ENCODE measurements at places on chromosomes 11 and 22.

- no peak for DNase-seq
Measured at GRCh38 chr11:27717377-27717776, 17.1 kb upstream of the BDNF start.

- DNase-seq = no peak
Measured at GRCh38 chr11:114291381-114291780, 4.8 kb upstream of the NNMT start.

GRCh38 chr22:50197856-50198623, 2.8 kb upstream of the SELENOO start:
- no peak for DNase-seq

DNA sequence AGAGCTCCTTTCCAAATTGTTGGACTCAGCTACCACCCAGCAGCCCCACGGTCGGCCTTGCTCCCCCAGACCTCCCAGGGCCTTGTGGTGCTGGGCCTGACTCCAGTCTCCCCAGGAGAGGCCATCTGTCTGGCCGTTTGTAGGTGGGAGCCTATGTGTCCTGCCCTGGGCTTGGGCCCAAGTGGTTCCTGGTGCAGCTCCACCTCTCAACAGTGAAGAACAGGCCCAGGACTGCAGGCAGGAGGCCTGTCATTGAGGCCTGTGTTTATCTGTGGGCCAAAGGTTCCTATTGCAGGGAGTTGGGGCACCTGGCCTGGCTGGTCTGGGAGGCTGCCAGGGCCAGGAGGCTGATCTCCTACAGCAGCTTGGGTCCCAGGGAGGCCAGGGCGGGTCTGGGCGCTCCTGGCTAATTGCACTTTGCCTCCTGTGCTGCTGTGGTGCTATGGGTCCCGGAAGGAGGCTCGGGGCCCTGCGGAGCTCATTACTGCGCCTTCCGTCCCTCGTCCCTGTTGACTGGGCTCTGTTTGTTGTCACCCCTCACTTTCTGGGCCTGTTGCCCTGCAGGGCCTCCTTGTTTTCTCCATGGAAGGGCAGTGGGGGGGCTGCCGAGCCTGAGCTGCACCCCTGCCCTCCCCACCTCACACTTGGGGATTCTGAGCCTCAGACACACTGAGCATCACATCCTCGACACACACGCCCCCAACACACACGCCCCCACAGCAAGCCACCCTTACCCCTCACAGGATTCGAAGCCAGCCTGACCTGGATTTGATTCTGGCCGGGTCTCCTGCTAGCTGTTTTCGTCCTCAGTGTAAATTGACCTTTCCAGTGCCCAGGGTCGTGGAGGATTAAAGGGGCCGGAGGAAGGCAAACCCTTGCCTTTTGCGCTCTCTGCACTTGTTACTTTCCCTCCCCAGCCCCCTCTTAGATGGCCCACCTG, 6.8 kb upstream of the OMP start:
- DNase-seq = no peak

GRCh38 chr11:66834943-66835342, 8.3 kb upstream of the RCE1 start:
- no peak for DNase-seq

DNA sequence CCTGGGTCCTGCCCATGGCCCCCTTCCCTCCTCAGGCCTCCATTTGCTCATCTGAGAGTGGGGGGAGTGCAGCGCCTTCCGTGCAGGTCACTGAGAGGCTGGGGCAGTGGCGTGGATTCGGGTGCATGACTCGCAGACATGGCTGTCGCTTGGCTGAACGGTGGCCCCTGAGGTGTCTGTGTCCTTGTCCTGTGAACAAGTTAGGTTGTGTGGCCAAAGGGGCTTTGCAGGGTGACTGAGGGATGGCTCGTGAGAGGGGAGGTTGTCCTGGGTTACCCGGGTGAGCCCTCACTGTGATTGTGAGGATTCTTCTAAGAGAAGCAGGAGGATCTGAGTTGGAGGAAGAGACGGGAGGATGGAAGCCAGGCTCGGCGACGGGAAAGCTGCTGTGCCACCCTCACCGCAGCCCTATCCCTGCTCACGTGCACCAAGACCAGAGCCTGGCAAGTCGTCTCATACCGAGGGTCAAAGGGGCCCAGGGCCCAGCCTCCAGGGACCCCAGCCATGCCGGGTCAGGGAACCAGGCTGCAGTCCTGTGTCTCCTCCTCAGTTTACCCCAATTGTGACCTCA, 79.1 kb downstream of the KCNQ1 start:
- no peak for DNase-seq

- DNase-seq = no peak
Measured at GRCh38 chr11:63887386-63887999, 29.5 kb downstream of the RCOR2 start.

- DNase-seq = peak; percentile 27
Measured at GRCh38 chr11:83181815-83182214, 11.7 kb upstream of the ANKRD42 start.

- DNase-seq = no peak
Measured at GRCh38 chr11:19199771-19200170, 2.0 kb downstream of the CSRP3 start.

DNA sequence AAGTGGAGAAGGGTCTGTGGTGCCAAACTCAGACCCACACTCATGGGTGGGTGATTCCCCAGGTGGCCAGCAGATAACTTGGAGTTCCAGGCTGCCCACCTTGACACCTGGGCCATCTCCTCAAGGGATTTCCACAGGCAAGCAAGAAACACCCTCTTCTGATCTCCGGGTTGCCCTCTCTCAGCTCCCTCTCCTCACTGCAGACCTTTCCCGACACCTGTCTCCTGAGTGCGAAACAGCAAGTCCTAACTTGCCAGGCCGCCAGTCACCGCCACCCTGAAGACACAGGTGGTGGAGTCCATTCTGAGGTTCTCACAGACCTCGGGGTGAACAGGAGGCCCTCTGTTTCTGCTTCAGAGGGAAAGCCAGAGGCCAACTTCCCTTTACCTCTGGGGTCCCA, 16.6 kb downstream of the GALNT18 start:
- peak; percentile 35 for DNase-seq

- no peak for DNase-seq
Measured at GRCh38 chr22:40904101-40904500, 42.2 kb upstream of the DNAJB7 start.

GRCh38 chr11:94681852-94682251, 86.3 kb upstream of the AMOTL1 start:
- DNase-seq = no peak

DNA sequence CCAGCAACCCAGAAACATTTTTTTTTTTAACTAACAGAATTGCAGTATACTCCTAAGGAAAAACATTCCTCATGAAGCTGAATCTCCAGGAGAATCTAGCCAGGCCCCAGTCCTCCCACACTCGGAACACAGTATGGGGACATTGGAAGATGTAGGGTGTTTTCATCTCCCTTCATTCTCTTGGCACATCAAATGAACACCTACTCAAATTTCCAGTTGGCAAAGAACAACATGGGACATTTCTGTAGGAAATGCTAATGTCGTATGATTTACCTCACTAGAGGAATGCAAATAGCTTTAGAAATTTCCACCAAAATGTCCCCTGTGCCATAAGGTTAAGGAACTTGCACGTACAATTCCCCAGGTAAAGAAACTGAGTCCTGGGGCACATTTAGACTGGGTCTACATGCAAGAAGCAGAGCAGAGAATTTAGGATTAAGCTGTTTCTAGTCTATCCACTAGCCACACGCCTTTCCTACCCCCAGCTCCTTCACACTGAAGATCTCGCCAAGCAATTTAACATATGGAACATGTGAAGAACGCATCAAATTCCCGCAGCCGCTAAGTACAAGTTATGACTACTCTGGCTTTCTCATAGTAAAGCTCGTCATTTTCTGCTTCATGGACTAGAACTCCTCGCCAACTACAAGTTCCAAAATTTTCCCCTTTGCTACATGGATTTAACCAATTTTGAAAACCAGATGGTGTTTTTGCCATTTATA, 2.9 kb upstream of the CADM1 start:
- no peak for DNase-seq

- DNase-seq = no peak
Measured at GRCh38 chr22:22244316-22245250, at the start of gene VPREB1. Gene VPREB1, plus strand, starts transcription at chr22:22244786. Its CDS starts 28 bp downstream, at chr22:22244814.

- DNase-seq = no peak
Measured at GRCh38 chr11:75291741-75292140, 51.2 kb downstream of the TPBGL start.

DNA sequence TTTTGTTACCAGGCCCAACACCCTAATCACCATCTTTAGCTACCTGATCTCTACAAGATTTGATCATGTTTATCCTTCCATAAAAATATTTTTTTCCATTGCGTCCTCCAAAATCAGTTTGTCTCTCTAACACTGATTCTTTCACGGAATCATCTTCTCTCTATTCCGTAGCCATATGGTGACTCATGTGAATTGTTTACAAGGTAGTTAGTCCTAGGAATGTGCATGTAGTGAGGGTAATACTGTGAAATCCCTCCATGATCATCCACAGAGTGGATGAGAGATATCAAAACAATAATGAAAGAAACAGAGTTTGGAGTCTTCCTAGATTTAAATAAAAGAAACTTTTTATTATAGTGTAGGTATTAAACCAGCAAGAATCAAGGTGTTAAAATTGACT, 230.2 kb downstream of the METTL15 start:
- DNase-seq = no peak

- no peak for DNase-seq
Measured at GRCh38 chr22:24413736-24414385, 13.5 kb upstream of the ADORA2A start.

DNA sequence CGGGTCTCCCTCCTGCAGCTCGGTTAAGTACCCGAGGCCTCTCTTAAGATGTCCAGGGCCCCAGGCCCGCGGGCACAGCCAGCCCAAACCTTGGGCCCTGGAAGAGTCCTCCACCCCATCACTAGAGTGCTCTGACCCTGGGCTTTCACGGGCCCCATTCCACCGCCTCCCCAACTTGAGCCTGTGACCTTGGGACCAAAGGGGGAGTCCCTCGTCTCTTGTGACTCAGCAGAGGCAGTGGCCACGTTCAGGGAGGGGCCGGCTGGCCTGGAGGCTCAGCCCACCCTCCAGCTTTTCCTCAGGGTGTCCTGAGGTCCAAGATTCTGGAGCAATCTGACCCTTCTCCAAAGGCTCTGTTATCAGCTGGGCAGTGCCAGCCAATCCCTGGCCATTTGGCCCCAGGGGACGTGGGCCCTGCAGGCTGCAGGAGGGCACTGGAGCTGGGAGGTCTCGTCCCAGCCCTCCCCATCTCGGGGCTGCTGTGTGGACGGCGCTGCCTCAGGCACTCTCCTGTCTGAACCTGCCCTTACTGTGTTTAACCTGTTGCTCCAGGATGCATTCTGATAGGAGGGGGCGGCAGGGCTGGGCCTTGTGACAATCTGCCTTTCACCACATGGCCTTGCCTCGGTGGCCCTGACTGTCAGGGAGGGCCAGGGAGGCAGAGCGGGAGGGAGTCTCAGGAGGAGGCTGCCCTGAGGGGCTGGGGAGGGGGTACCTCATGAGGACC, 25.0 kb downstream of the FADS3 start:
- DNase-seq = no peak

- no peak for DNase-seq
Measured at GRCh38 chr11:45907911-45908370, 870 bp upstream of the FREY1 start.

GRCh38 chr22:36741204-36741793, 34.6 kb downstream of the IFT27 start:
- DNase-seq = no peak

GRCh38 chr22:49404020-49404419, 423.7 kb downstream of the BRD1 start:
- DNase-seq = no peak

DNA sequence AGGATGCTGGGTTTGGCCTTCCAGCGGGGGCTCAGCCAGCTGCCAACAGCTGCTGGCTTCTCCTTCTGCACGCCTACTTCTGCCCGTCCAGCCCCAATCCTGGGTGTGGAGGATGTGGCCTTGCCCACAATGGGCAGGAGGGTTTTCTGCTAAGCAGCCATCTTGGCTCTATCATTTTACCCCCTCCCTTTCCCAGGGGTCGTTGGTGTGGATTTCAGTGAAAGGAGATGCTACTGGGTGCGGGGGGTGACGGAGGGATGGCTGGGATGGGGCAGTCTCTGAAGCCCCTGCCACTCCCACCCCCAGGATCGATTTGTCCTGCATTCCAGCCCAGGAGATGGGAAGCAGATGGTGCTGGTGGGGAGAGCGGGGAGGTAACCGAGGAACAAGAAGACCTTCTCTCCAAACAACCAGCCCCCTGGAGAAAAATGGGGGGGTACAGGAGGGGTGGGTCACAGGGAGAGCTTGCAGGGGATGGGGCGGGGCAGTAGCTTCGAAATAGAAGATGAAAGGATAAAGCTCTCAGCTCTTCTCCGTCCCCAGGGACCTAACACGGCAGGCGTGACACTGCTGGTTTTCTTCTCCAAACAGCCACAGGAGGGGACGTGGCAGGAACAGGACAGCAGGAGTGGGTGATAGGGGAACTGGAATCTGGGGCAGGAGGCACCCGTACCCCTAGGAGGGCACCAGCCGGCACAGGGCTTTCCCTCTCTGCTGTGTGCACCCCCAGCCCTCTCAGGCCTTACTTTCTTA, 68.9 kb downstream of the NECTIN1 start:
- DNase-seq = no peak

GRCh38 chr11:67463186-67463585, 5.9 kb downstream of the TMEM134 start:
- DNase-seq = no peak

DNA sequence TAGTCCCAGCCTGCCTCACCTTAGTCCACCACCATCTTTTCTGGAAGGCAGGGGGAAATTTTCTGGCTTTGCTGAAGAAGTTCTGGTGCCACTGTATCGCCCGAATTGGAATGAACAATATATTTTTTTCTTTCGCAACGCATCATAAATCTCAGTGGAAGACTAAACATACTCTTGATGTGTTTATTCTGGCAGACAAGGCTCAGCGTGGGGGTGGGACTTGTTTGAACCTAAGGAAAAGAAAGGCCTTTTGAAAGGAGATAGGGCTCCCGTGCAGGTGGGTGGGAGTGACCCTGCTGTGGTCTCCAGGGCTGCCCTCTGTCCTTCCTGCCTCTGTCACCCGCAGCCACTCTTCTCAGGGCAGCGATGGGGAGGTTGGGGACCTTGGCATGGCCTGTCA, 42.5 kb downstream of the CD82 start:
- DNase-seq = peak; percentile 88

DNA sequence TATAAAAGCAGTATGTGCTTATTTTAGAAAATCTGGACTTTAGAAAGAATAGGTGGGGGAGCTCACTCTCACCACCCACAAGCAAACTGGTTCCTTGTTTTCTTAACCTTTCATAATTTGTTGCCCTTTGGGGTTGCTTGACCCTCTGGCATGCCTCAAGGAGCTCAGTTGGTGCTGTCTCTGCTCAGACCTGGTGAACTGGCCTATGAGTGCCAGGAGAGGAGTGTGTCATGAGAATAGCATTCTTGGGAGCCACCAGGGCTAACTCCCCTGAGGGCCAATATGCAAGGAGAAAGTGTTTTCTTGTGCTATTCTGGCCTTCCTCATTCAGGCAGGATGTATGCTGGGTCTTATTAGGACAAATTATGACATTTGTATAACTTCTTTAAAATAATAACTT, 21.0 kb upstream of the AMOTL1 start:
- DNase-seq = no peak

GRCh38 chr22:19146215-19146968, 1.9 kb upstream of the ESS2 start:
- DNase-seq = no peak

GRCh38 chr11:123132881-123133280, 62.2 kb downstream of the CLMP start:
- no peak for DNase-seq
